ENCODE measurements at places on chromosomes 2 and 18.

GRCh38 chr2:214226061-214226460, 184.8 kb upstream of the VWC2L start:
- DNase-seq = no peak

GRCh38 chr2:60549928-60550177, 3.6 kb downstream of the BCL11A start:
- no peak for DNase-seq

- no peak for DNase-seq
These were observed 499.3 kb downstream of the IRS1 start for GRCh38 chr2:226300196-226300886.

DNA sequence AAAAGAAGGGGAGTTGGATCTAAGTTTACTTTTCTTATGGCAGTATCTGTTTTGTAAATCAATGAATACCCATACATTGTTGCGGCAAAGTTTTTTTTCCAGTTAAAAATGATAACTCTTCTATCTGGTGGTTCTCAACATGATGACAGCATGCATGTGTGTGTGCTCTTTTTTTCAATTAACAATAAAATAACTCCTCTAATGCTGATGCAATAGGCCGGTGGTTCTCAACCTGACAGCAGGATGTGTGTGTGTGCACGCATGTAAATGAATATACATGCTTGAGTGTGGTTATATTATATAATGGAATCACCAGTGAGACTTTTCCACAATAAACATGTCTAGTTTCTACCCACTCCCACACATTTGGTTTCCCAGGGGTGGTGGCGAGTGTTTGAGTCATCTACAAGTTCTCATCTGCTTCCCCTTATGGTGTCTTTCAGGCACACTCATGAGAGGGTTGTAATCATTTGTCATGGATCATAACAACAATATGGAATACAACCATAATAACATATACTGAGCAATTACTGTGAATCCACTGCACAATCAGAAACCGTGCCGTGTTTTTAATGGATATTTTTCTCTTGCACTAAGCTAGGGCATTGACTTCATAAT, 31.2 kb downstream of the PARD3B start:
- no peak for DNase-seq

DNA sequence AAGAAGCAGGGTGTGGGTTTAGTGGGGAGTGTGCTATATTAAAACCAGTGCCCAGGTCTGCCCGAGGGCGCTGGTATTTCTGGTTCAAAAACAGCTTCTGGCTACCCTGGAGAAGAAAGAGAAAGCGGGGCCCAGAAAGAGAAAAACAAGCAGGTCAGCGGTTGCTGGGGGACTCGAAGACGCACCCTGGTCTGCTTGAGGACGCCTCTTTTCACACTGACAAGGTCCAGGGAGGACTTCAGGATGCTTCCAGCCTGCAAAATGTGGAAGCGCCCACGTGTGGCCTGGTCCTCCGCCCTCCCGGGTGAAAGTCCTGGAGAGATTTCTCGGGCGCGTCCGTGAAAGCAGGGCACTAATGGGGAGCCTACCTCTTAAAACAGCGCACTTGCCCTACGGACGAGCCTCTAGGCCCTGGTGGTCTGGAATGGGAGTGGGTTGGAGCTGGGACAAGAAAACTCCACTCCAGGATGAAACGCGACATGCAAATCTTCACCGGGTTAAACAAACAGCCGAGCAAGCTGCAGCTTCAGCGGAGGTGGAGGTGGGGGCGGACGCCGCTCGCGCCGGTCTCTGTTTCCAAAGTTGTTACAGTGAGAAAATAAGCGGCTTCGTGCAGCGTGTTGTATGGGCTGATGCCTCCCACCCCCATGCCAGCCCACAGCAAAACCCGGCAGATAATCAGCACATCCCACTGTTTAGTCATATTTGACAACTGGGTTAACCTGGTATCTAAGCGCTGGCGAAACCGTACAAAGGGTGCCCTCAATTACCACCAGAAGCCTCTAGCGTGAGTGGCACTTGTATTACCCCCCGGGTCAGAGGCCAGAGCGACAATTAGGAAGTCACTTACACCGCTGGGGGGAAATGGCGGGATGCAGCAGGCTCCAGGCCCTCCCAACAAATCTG, 1.1 kb upstream of the SP9 start:
- no peak for DNase-seq

DNA sequence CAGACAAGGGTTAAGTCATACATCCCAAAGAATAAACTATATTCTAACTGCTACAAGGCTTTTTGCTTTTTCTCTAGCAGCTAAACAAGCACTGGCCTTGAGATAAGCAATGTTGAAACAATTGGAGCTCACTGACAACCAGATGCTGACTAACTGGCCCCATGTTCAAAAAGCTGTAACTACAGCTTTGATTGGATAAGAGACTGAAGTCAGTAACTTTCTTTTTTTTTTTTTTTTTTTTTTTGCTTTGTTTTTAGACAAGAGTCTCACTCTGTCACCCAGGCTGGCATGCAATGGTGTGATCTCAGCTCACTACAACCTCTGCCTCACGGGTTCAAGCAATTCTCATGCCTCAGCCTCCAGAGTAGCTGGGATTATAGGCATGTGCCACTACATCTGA, 45.4 kb upstream of the TMEM163 start:
- DNase-seq = no peak

DNA sequence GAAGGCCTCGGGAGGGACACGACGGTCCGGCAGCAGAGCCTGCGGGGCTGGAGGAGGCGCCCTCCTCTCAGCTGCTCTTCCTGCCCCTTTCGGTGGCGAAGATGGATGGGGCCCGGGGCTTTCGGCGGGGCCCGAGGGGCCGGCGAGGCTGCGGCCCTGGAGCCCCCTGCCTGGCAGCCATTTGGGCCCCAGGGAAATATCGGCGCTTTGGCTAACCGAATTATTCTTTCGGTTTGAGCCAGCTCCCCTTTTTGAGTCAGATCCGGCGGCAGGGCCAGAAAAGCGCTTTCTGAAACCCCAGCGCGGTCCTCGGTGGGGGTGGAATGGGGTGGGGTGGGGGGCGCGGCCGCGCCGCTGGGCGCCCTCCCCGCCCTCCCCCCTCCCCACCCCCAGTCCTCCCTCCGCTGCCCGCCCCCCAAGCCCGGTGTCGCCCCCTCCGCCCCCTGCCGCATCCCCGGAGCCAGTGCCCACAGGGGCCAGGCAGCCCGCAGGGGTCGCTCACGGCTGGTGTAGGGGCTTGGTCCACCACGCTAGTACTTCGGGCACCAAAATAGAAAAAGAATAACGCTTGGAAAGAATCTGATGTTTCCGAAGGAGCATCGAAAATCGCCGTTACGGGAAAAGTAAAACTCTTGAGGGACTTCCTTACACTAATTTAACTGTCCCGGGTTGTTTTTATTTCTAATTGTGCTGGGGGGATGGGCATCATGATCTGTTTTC, 9.1 kb upstream of the ARID5A start:
- peak; percentile 89 for DNase-seq

GRCh38 chr2:57674743-57675142, 371.9 kb upstream of the VRK2 start:
- no peak for DNase-seq

- no peak for DNase-seq
These were observed 381.2 kb downstream of the MBD2 start for GRCh38 chr18:53843113-53843760.

GRCh38 chr2:133908171-133908570, 339.9 kb upstream of the NCKAP5 start:
- no peak for DNase-seq

DNA sequence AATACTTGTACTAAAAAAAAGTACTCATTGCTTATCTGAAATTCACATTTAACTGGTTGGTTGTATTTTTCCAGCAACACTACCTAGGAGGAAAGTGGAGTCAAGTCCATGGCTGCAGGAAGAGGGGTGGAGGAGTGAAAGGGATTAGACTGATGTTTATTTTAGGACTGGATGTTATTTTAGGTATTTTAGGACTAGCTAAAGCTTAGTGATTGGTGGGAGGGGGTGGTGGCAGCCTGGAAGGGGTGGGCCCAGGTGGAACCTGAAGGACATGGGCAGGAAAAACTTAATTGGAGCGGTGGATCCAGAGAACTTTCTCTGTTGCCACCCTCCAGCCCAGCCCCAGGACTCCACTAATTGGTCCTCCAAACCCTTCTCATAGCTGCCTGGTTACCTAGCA, 3.9 kb upstream of the TMBIM1 start:
- no peak for DNase-seq

- DNase-seq = no peak
These were observed 60.5 kb upstream of the POMC start for GRCh38 chr2:25228848-25229278.

DNA sequence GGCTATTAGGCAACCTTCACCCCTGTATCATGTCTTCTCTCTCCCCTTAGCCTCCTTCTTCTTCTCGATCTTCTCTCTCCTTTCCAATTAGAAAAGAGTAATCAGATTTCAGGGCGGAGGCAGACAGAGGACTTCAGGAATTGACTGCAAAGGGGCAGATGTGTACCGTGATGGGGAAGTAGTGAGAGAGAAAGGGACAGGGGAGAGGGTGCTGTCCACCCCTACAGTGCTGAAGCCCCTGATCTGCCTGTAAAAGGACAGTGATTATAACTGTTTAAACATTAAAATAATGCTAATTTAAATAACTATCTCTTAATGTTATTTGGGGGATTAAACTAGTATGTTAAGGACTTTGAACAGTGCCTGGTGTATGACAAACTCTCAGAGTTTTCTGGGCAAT, 178.5 kb downstream of the ACTR3 start:
- no peak for DNase-seq

DNA sequence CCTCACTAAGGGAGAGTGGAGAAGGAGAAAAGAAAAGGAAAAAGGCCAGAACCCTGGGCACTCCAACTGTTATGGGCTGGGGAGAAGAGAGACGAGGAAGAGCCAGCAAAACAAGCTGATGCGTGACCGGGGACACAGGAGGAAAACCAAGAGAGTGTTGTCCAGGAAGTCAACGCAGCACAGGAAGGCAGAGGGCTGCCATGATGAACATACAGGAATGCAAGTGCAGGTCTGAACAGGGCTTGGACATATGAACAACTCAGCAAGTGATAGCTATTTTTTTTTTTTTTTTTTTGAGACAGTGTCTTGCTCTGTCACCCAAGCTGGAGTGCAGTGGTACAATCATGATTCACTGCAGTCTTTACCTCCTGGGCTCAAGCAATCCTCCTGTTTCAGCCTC, 28.4 kb downstream of the SIX3 start:
- no peak for DNase-seq

GRCh38 chr2:20494241-20494640, 47.4 kb downstream of the RHOB start:
- DNase-seq = no peak

GRCh38 chr18:74817576-74817975, 219.9 kb downstream of the ZNF407 start:
- DNase-seq = no peak

GRCh38 chr2:112149194-112149593, 11.0 kb downstream of the FBLN7 start:
- DNase-seq = no peak

DNA sequence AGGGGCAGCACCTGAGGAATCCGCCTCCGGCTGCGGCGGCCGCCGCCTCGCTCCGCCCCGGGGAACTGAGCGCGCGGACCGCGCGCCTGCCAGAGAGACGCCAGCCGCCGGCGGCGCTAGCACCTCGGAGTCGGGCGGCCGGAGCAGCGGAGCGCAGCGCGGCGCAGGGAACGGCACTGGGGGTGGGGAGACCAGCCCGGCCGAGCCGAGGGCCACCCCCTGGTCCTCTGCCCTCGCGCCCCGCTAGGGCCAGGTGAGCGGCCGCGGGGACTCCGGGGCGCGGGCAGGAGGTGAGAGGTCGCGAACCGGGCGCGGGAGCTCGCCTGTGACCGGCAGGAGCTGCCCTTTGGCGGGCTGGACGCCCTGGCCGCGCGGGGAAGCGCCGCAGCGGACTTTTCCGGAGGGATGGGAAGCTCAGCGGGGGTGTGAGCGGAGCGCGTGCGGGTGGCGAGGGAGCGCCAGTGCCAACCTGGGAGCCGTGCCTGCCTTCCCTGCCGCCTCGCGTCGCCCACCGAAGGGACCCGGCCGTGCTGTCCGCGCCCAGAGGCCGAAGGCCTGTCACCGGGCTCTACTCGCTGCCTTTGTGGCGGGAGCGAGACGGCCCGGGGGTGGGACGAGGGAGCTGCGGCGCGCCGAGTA, at the start of gene GREB1L:
TSS of gene GREB1L (plus strand) at position 92 of the 639 bp plus-strand sequence. CDS start 141,287 bp downstream, outside the sequence.
- no peak for DNase-seq

DNA sequence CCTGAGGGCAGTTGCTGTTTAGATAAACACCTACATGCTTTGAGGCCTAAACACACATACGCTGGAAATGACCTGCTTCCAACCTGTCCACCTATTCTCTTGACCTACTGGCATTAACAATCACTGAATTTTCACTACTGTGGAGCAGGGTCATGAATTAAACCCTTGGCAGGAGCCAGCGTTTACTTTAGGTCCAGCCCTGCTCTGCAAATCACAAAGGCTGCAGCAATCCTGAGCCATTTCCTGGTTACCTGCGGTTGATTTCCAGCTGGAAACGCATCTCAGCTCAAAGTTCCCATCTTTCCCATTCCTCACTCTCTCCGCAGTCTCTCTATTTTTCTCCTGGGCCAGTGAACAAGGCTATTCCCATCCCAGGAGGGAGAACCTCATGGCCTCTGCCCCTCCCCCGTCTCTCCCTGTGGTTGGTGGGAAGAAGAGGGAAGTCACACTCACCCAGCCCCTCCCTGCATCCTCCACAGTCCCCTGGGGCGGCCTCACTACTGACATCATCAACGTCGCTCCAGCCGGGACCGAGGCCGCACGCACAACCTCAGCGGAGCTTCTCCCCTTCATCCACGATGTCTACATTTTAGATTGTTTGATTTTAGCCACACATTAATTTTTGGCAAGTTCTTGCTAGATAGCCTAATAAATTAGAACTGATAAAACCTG, 84.5 kb upstream of the SNTG2 start:
- DNase-seq = no peak

DNA sequence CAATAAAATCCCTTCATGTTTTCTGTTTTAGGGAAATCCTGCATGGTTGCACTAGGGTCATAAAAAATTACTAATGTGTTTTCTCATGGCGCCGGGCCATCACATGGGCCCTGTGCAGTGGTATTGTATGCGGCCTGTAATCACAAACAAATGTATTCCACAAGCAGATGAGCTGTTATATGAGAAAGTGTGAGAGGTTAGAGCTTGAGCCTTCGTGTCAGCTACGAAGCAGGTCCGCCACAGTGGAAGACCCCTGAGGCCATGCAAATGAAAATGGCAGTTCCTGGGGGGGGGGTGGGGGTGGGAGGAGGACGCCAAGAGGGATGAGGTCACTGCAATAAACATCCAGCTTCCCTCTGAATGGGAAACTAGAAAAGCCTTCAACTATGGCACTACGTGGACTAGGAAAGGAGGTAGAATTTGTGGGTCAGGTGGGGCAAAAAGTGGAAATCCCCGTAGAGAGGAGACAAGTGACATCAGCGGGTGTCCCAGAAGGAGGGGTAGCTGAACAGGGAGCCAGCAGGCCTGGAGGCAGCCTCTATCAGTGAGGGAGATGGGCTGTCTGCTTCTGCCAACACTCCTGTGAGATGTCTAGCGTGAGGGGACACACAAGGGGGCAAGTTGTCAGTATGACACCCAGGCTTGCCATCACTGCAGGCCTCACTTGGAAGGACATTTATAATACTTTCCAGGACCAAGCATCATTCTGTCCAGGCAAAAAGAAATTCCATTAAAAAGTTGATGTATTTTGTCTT, 130.3 kb upstream of the CTAGE1 start:
- no peak for DNase-seq

All from natural killer cell treated with Interleukin-12 subunit alpha and Interleukin-12 subunit beta and Interleukin-15 and Interleukin-18, amount 100 ng/mL, for 72 hours (primary cell).